Activated CD8-positive, alpha-beta T cell treated with anti-CD3 and anti-CD28 coated beads for 36 hours (primary cell): ENCODE measurements at places on chromosomes 7 and 10. TPM values are rescaled to one million over a fixed set of nuclear protein-coding genes. Genes with fewer than 3 reads are reported as not detected.

SPDYE18 gene
- total RNA-seq = not detected

DNA sequence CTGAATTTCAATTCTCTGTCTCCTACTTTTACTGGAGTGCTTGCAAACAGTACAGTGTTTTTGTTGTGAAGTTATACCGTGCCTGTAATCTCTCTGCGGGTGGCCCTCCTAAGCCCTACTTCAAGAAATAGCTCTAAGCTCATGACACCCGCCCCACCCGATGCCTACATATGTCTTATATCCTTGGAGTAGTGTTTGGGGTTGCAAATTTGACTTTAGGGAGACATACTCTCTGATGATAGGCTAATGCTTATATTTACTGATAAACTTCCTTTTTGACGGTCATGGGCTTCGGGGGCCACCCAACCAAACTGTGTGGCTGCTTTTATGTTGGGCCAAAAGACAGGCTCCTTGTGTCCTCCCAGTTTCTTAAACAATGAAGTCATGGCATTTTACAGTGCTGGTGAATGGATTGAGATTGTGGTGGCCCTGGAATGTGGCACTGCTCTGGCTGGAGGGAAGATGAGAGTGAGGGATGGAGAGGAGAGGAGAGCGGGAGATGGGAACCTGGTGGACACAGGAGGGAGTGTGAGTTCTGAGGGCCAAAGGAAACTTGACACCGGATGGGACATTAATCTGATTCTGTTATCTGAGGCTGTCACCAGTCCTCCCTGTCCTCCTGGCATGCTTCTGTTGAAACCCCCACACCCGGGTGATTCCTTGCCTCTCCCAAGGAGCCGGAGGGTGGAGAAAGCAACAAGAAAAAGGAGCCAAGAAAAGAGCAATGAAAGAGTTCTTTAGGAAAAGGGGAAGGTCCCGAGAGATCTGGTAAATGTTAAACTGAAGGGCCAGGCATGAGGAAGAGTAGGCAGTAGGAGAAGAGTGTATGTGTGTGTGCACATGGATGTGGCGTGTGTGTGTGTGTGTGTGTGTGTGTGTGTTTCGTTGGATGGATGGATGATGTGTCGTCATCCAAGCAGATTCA, 113.3 kb downstream of the TCF7L2 start:
- H3K27me3 ChIP-seq = no peaks in the 10 kb centered on the region
- H3K36me3 ChIP-seq = no peaks in the 10 kb centered on the region
- no peak overlapping the region for H3K4me3 ChIP-seq
- no peaks in the 10 kb centered on the region for H3K4me1 ChIP-seq
- no peak for DNase-seq

SPACDR gene
- total RNA-seq = 4.6 TPM

GRID2IP gene
- 0.18 TPM for total RNA-seq

ZNF722 gene
- total RNA-seq = not detected

- H3K27me3 ChIP-seq = no peaks in the 10 kb centered on the region
- no peak for DNase-seq
- H3K4me1 ChIP-seq = peaks cover 10% of the 10 kb centered on the region
Measured at GRCh38 chr10:61342858-61343572, 110.2 kb downstream of the TMEM26 start.
